Left cardiac atrium (tissue), 4 donors: ENCODE measurements at places on chromosomes 3 and 15. TPM values are rescaled to one million over a fixed set of nuclear protein-coding genes. Genes with fewer than 3 reads are reported as not detected.
A peak's percentile ranks its signal among the peaks of the same experiment; 100 is the strongest.

Gene CCR1
- 9.2 TPM for total RNA-seq

Gene FBXO40
- 116 TPM for total RNA-seq

Gene RETNLB
- total RNA-seq: not detected

Gene OR5K2
- total RNA-seq: not detected

Gene PLSCR4
- total RNA-seq: 37.6 TPM

Gene ZNF621
- total RNA-seq: 12.4 TPM

Gene DUOXA2
- not detected for total RNA-seq

Gene CHL1
- 67.0 TPM for total RNA-seq

Gene ZBED2
- not detected for total RNA-seq

Gene LCTL
- not detected for total RNA-seq

DNA sequence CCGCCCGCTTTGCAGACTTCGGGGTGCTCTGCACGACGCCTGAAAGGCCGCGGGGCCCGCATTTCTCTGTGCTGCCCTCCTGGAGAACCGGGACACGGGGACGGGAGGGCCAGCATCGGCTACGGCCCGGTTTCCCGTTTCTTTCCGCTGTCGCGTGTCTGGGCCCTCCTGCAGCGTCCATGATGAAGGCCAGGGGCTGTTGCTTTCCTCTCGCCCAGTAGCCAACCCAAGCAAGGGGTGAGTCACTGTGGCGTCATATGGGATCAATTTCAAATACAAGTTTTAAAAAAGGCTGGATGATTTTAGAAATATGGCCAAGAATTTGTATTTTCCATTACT is 435 bp downstream of the SLC35G2 start:
- peak; percentile 39 for DNase-seq

DNA sequence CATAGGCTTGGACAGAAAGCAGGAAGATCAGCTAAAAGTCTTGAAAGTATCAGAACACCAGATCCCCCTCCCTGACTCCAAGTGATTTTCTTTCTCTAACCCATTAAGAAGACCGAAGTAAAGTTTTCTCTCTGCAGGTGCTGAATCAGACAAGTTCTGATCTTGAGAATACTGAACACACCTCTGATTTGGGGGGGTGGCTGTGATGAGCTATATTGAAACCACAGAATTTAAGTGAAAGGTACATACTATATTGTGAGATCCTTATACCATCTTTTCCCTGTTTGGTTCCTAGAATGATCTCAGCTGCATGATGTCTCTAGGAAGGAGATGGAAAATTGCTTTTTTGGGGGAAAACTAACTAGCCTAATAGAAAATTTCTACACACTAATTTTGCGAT is 196.0 kb downstream of the DIPK2A start:
- DNase-seq: no peak

DNA sequence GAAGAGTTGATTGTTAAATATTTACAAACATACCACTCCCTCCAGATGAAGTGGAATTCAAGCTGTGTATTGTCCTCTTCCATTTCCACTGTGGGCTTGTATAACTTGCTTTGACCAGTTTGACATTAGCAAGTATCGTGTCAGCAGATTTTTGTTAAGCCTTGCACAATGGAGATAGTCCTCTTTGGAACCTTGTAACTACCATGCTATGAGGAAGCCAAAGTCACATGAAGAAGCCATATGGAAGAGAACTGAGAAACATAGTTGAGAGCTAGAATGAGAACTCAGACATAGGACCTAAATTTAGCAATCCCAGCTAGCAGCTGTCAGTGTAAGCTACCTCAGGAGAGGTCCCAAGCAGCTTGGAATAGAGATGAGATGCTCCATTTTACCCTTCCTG is 889.2 kb downstream of the PDCD6IP start:
- no peak for DNase-seq

DNA sequence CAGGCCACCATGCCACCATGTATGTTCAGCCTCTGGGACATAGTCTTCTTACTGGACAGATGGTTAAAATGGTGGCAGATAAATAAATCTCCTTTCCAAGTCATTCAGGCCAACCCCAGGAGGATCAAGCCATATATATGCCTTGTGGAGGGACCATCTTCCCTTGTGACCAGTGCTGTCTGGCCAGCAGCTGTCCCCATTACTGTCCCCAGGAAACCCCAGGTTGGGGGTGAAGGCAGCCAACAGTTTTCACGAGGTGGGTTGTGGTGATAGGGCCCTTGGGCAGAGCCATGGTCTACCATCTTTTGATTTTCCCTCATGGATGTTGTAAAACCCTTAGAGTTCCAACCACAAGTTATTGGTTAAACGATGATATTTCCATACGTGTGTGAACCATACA is 48.7 kb upstream of the PCSK6 start:
- DNase-seq: no peak

GRCh38 chr3:137217733-137218132 is 259.9 kb downstream of the IL20RB start:
- DNase-seq: no peak

- no peak for DNase-seq
These were observed 542.6 kb downstream of the TUSC7 start for GRCh38 chr3:117252208-117252607.

GRCh38 chr3:197802779-197803459 is 11.9 kb downstream of the LRCH3 start:
- no peak for DNase-seq

DNA sequence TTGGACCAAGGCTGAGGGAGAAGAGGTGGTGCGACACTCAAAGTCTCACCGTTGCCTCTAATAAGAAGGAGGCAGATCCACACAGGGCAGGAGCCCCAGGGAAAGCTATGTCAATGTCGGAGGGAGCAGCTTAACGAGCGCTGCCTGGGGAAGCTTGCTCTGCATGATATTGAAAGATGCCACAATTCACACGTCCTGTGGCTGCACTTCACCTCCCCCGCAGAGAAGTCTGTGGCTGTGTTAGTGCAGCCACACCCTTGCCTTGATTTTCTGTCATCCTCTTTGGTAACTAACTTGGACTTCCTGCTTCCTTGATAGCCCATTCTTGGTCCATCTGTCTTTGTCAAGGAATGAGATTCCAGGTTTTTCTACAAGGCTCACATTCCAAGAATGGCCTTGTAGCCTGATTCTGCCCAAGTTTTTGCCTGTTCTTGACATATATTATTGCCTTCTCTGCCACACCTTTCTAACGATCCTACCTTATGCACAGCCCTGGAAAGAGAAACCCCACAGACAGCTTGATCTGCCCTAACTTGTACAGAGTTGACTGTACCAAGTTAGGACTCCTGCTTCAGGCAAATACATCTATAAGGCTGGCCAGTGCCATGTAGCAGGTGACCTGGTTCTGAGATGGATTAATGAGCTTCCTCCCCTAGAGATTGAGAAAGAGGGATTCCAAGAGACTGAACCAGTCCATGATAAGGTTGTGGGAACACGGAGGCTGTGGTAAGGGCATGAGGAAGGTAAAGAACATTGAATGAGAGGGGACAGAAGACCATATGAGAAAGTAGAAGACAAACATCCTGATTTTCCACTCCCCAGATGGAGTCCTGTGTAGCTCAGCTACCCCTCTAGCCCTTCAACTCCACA is 153.0 kb upstream of the WNT5A start:
- no peak for DNase-seq

DNA sequence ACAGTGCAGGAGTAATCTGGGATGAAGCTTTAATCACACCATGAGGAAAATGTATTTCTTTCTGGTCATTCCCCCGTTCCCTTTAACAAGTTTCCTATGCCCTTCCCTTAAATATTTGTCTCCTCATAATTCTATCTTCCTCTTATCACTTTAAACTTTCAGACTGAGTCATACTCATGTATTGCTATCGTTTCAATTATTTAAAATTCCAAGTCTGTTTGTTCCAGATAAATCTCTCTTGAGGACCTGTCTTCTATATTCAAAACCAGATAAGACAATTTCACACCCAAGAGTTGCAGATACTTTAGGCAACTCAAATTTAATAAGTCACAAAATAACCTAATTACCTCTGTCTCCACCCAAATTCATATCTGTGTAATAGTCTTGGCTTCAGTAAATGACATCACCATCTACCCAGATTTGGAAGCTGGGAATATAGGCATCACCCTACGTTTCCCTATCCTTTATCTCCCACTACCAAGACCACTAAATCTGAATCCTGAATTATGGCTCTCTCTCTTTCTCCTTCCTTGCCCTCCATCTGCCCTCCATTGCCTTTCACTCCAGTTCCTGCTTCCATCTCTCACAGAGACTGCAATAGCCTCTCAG is 220.1 kb downstream of the PYDC2 start:
- DNase-seq: no peak

DNA sequence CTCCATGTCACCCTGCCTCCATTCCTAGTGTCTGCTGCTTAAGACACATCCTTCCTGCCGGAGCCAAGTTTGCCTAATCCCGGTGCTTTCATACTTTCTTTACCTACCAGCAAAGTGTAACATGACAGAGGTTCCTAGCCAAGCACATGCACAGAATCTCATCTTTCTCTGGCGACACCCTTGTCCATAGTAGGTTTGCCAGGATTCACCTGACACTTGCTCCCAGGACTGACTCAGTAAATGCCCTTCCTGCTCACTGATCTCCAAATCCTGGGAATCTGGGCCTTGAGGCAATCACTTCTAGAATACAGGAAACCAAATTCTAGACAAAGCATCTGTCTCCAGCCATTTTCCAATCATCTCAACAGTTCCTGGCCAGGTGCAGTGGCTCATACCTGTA is 10.2 kb upstream of the NR2E3 start:
- DNase-seq: no peak

- DNase-seq: no peak
These were observed 128.8 kb upstream of the ZBTB20 start for GRCh38 chr3:115275896-115276295.

DNA sequence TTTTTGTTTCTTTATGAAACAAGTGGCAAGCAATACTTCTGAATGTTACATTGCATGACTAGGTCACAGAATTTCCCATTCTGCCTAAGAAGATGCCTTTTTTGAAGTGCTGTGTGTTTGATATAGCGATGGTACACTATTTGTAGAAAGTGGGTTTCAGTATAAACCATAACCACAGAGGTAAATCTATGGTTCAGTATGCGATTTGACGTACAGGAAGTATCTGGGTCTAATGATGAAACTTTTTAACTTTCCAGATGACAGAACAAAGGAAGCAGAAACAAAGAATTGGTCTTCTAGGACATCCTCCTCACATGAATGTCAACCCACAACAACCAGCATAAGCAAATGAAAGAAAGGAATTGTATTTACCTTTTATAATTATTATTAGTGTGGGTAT is 133.4 kb upstream of the BHLHE40 start:
- DNase-seq: no peak
